Right cardiac atrium (tissue), 5 donors: ENCODE measurements at places on chromosomes 4 and X. TPM values are rescaled to one million over a fixed set of nuclear protein-coding genes. Genes with fewer than 3 reads are reported as not detected.

Gene PRPS1
- total RNA-seq, result 25.5 TPM

Gene IL13RA1
- 30.9 TPM for total RNA-seq

Gene SMIM20
- 35.5 TPM for total RNA-seq

GRCh38 chr4:3715061-3715854 is 50.9 kb upstream of the ADRA2C start:
- peak; percentile 4 for DNase-seq

Gene SPANXN3
- not detected for total RNA-seq

Gene CXorf58
- total RNA-seq, result 0.65 TPM

GRCh38 chrX:13732246-13733067 is 2.0 kb downstream of the TRAPPC2 start:
- no peak for DNase-seq

GRCh38 chr4:39932776-39933402 is 44.8 kb downstream of the PDS5A start:
- DNase-seq, result no peak

DNA sequence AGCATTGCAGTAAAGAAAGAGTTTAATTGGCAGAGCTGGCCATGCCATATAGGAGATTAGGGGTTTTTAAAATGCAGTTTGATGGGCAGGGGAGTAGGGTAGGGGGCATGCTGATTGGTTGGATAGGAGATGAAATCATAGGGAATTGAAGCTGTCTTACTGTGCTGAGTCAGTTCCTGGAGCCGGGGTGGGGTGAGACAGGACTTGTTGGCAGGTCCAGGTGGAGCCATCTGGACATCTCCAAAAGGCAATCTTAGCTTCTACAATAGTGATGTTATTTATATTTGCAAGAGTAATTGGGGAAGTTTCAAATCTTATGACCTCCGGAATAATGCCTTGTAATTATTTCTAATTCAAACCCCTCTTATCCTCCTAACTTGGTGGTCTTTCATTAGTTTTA is 32.4 kb upstream of the PGM2 start:
- DNase-seq, result no peak

DNA sequence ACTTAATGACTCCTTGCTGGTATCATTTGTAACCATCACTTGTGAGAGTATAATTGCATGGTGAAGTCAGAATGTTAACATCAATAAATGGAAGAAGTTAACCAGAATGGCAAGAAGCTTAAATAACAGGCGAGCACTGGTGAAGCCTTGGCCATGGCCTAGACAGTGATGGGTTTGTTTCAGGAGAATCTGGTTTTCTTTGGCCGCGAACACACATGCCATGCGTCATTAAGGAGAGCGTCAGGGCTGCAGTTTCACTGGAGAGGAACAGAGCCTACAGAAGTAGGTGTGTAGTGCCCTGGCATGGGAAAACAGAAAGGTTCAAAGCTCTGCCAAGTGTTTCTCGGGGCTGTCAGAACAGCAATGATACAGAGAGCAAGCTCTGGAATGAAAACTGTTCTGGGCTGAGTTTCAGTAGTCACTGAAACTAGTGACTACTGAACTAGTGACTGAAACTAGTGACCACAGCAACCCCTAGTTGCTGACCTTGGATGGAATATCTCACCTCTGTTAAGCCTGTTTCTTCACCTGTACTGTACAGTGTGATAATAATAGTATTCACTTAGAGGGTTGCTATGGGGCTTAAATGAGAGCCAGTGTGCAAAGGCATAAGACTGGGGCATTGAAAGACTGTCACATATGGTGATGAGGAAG is 93.8 kb downstream of the C4orf51 start:
- DNase-seq, result no peak

Gene RTL3
- total RNA-seq, result 0.12 TPM

GRCh38 chrX:69539437-69539836 is 35.3 kb downstream of the NALF2 start:
- DNase-seq, result no peak

DNA sequence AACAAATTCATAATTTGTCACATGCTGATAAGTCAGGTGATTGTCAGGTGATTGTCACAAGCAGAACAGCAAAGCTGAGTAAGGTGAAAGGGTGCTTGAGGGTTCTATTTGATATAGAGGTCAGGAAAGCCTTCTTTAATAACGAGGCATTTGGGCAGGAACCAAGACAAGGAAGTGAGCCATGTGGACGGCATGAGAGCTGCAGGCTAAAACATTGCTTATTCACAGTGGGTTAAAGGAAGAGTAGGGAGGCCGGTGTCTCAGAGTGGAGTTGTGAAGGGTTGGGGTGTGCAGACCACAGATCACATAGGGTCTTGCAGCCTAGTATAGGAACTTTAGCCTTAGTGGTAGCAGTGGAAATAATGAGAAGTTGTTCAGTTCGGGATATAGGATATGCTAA is 31.3 kb upstream of the CYP2U1 start:
- DNase-seq, result no peak

Gene TEX11
- total RNA-seq, result 0.09 TPM
